ENCODE measurements at places on chromosomes 11 and 22.

DNA sequence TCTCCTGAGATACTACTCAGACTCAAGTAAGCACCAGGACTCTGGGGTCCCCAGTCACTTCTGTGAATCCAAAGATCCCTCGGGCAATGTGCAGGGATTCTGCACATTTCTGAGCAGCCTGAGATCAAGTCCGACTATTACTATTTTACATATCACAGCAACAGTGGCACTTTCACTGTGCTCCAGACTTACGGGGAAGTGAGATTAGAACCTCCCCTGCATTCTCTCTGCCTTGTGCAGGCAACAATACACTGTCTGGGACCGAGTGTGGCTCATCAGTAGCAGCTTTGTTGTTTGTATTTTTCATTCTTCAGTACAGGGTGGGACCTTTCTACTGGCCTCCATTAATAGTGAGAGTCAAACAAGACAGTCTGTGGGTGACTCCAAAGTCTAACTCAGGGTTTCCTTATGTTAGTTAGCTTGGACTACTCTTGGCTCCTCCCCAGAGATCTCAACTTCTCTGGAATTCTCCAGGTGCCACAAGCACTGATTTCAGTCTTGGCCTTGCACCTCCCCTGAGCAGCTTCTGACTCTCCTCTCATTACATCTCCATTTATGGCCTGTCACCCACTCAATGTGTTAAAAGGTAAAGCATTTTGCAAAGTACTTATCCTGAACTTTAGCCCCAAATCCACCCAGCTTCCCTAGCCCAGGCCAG lies 76.2 kb upstream of the TOP3B start:
- DNase-seq: no peak

DNA sequence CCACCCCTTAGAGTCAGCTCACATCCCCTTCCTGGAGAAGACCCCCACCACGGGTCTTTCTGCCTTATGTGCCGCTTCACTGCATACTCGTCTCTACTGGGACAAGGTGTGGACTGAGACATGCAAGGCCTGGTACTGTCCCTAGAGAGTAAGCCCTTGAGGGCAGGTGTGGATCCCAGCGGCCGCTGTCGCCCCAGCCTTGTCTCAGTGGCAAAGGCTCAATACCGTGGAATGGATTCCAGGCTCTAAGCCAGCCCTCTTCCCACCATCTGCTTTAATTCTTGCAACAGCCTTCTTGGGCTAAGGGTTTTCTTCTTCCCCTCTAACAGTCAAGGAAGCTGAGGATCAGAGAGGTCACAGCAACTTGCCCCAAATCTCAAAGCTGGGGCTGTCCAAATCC lies 220.3 kb downstream of the CEP164 start:
- no peak for DNase-seq

DNA sequence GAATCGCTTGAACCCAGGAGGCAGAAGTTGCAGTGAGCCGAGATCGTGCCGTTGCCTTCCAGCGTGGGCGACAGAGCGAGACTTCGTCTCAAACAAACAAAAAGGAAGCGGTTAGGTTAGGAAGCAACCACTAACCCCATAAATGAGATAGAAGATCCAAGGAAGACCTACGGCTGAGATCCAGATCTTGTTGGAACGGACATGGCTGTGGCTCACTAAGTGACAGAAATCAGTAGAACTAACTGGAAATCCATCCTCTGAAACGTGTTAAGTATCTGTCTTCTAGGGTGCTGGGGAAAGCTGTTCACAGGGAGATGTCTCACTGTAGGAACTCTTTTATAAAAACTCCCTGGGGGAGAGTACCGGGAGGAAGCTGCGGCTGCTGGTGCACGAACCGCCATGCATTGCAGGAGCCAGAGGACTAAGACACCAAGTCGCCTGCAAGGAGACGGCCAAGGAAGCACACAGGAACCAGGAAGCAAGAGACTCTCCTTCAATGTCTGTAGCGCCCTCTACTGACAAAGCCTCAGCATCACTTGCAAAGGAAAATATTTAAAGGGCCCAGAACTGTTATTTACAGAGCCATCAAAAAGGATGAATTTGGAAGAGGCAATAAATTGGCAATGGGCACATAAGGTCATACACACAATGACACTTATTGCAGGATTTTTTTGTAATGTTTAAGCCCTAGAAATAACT lies 16.9 kb upstream of the SPTY2D1 start:
- DNase-seq: peak; percentile 83

GRCh38 chr11:1471736-1472135 lies 14.8 kb downstream of the MOB2 start:
- DNase-seq: no peak

Data from ELR (cell line).